Activated CD4-positive, alpha-beta T cell treated with anti-CD3 and anti-CD28 coated beads for 4 hours (primary cell): ENCODE measurements at places on chromosomes 5 and 9.
A peak's percentile ranks its signal among the peaks of the same experiment; 100 is the strongest.

DNA sequence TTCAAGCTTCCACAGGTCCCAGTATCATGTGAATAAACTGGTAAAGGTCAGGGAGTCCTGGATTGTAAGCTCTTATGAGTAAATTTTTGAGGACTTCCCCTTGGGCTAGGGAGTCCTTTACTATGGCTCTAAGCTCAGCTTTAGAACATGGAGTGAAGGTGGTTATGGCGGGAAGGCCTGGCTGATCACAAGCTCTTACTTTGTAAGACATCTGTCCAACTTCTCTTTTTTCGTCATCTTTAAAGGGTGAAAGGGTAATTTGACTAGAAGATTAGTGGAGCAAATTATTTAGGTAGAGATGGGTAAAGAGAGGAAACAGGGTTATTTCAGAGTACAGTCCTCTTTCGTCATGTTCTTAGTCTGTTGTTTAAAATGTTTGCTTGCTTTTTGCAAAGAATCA, 155.4 kb downstream of the AOPEP start:
- no peak for DNase-seq

GRCh38 chr9:14906000-14906399, 4.2 kb downstream of the FREM1 start:
- no peak for DNase-seq

DNA sequence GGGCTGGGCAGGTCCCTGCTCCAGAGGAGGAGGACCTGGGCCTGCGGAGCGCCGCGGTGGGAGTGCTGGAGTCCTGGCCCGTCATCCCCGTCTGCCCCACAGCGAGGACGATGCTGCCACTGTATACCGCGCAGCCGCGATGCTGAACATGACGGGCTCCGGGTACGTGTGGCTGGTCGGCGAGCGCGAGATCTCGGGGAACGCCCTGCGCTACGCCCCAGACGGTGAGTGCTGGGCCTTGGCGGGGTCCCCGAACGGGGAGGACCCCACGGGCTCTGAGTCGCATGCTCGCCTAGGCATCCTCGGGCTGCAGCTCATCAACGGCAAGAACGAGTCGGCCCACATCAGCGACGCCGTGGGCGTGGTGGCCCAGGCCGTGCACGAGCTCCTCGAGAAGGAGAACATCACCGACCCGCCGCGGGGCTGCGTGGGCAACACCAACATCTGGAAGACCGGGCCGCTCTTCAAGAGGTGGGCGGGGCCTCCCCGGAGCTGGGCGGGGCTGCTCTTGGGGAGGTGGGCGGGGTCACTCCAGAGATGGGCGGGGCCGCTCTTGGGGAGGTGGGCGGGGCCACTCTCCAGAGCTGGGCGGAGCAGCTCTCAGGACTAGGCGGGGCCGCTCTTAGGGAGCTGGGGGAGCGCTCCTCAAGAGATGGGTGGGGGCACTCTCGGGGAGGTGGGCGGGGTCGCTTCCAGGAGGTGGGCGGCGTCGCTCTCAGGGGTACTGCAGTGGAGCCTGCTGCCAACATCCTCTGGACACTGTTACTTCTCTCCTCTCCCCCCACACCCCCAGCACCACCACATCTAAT, 13.1 kb downstream of the LRRC26 start:
- peak; percentile 79 for DNase-seq

- no peak for DNase-seq
Observed at GRCh38 chr9:76913467-76913866, 7.6 kb upstream of the PRUNE2 start.
